ENCODE measurements at places on chromosomes 3 and 15.
A peak's percentile ranks its signal among the peaks of the same experiment; 100 is the strongest.

DNA sequence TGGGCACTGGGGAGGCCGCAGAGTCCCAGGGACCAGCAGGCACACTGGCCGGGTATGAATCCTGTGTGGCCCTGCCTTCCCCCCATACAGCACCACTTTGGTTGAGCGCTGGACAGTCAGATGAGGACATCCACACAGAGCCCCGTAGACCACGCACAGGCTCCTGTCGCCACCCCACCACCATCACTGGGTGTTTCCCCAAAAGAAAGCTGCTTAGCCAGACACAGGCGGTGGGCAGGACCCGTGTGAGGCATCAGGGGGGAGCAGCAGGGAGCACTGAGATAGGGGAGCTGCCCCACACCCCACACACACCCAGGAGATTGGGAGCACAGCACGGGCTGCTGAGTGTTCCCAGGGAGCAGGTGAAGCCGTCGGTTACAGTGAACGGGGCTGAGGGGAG is 42.4 kb upstream of the SLC41A3 start:
- no peak for DNase-seq

DNA sequence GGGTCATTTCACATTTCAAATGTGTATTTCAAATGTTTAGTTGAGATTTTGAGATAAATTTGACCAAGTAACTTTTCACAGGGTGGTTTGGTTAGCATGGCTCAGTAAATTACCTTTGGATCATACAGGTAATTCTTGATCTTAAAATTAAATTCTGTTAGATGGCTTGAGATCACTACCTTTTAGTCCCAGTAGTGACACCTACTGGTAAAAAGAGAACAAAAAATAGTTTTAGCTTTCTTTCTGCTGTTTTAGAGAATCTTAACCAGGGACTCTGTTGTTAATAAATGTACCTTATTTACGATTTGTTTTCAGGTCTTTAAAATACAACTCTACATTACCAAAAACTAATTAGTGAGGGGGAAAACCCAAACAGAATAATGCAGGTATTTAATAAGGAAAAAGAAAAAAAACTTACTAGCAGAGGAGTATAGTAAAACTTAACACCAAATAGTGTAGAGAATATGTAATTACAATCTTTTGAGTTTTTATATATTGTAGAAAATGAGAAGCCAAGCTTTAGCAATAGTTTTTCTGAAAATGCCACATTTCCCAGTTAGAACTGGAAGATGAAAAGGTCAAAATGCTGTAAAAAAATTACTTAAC is 620.3 kb upstream of the AGTR1 start:
- DNase-seq, result peak; percentile 16

DNA sequence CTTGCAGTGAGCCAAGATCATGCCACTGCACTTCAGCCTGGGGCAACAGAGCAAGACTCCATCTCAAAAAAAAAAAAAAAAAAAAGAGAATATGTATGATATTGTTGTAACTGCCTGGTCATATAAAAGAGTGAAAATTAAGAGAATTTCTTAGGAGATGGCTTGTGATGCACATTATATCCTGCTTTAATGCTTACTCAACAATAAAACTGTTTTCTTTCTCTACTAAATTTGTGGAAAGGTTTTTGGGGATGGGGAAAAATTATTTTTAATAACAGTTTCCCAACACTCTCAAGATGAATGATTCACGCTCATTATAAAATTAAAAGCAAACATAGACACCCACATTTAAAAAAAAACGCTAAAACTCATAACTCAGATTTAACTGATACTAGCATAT is 1163.0 kb downstream of the SI start:
- DNase-seq, result no peak

- no peak for DNase-seq
These were observed 680.8 kb upstream of the BCHE start for GRCh38 chr3:166518040-166518439.

GRCh38 chr3:50624634-50625033 is 7.7 kb downstream of the MAPKAPK3 start:
- no peak for DNase-seq

- DNase-seq, result no peak
These were observed 400.9 kb upstream of the ATP11B start for GRCh38 chr3:182392182-182392937.

DNA sequence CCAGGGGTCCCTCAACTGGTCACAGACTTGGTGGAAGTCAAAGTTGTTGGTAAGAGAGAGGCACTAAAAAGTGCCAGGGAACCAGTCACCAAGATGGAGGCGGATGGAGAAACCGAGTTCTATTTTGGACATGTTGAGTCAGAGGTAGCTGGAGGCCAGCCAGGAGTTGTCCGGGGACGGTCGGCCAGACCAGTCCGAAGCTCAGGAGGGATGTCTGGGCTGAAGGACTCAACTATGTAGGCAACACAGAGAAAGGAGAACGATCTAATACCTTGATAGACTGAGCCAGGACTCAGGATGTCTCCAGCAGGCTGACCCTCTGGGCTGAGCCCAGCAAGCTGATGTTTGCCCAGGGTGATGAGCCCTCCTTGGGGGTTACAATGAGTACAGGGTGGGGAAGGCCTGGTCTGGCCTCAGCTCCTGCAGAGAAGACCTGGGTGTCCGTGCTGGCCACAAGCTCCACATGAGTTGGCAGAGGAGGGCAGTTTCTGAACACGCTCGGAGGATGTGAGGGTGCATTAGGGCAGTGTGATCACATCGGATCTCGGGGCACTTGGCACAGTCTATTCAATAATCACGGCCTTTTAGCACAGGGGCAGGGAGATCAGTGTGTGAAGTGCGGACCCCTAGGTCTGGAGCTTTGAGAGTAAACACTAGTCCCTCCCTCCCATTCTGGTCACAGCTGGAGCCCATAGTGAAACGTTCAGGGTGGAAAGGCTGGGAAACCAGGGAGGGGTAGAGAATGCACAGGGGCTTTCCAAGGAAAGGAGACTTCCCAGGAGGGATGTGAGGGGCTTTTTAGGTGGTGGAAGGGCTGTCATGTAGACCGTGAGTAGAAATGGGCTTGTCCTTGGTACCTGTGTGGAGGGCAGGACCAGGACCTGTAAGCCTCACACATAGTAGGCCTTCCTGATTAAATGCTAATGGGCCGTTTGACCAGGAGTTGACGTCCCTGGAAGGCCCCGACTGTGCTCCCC is 111.9 kb downstream of the ETFA start:
- DNase-seq, result no peak

GRCh38 chr3:174199696-174200095 is 659.4 kb upstream of the NAALADL2 start:
- no peak for DNase-seq

DNA sequence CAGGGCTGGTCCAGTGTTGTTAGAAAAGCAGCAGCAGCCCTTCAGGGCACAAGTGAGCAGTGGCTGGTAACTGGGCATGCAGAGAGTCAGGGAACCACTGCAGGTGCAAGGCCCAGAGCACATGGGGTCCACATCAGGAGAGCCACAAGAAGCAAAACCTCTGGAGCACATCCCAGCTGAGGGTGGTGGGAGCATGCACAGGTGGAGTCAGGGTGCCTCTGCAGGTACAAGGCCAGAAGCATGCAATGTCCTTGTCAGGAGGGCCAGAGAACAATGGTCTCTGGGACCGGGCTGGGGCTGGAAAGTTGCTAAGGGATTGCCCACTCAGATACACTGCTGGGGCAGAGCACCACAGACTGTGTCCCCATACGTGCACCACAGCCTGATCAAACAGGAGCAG is 226.1 kb upstream of the UBE2E2 start:
- DNase-seq, result no peak

GRCh38 chr3:172152874-172153273 is 113.5 kb downstream of the FNDC3B start:
- no peak for DNase-seq

DNA sequence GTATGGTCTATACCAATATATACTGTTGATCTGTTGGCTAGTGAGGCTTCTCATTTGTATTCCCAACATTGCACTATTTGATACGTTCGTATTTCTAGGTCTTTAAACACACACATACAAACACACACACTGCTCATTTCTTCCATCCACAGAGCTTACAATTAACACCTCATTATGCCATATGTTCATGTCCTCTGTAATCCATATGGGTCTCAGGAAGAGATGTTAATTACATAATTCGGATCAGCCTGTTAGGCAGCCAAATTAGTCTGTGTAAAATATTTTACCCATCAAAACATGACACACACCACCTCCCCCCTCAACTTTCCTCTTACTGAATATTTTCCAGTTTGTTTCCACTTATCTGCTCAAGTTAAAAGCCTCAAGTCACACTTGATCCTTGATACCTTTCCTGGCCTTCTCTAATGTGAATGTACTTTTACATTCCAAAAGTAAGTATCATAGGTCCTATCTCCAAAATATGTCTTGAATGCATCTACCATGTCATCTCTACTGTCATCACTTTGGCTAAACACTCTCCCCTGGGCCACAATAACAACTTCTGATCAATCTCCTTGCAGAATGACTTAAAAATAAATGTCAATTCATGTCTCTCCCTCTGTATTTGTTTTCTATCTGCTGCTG is 28.2 kb downstream of the EOGT start:
- no peak for DNase-seq

DNA sequence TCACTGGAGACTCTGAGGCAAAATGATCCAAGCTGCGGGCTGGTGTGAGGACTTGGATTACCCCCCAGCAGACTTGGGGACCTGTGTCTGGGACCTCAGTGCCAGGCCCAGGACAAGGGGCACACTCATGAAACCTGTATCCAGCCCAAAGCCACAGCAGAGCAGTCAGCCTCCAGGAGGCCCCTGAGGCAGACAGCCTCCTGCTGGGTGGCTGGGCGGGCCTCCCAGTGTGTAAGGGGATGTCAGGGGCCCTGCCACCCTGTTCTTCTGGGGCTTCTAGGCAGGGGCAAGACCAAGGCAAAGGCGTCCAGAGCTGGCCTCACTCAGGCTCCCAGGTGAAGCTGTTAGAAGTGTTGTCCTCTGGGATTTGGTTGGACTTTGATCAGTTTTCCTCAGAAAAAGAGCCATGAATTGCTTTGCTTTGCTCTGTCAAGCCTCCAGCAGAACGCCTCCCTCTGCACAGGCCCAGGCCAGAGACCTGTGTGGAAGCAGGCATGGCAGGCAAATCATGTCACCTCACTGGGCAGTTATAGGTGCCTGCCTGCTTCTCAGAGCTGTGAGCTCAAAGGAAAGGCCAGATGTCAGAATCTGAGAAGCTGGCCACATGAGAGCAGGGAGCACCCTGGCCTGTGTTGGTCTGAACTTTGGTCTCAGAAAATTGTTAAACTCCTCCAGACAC is 77.4 kb downstream of the SMAD6 start:
- DNase-seq, result no peak

DNA sequence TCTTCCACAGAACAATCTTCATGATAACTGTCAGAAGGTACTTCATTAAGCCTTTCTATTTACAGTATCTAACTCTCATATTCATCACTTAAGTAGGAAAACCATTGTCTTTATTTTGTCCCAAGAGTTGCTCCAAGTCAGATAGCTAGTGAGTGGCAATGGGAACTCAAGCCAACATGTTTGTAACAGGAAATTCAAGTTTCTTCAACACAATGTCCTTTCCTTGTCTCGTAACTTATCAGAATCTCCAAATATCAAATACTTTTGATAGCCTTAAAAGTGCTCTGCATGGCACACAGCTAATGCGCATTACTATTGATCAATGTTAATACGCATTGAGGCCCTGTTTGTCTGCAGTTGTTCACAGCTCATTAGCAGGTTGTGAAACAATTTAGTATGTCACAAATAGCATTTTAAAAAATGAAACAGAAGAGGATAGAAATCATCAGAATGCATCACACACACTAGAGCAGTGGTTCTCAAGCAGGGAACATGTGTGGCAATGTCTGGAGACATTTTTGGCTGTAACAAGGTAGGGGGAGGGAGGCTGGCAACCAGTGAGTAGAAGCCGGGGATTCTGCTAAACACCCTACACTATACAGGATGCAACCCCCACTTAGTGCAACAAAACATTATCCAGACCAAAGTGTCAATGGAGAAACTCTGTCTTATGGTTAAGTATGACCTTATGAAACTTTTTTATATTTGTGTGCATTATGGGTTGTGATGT is 27.5 kb downstream of the BTLA start:
- no peak for DNase-seq
